ENCODE measurements at places on chromosomes 3 and 15.

GRCh38 chr3:58670506-58671135, 4.0 kb upstream of the FAM3D start:
- DNase-seq = no peak

GRCh38 chr3:148205977-148206376, 491.7 kb upstream of the AGTR1 start:
- no peak for DNase-seq

DNA sequence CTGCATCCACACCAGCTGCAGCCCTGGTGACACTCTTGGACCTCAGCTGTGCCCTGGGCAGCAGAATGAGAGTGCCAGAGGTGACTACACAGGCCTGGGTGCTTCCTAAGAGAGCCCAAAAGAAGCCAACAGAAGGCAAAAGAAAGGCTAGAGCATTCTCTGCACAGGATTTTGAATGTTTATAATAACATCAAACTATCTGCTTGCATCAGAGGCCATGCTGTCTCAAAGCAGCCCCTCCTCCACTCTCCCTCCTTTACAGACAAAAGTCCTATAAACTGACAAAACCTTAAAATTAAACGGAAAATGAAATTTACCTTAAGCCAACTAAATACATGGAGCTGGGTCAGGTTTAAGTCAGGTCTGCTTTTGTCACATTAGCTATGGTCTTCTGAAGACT, 95.6 kb downstream of the ETFA start:
- no peak for DNase-seq

- DNase-seq = no peak
Observed at GRCh38 chr15:39963786-39964185, 29.9 kb downstream of the EIF2AK4 start.

DNA sequence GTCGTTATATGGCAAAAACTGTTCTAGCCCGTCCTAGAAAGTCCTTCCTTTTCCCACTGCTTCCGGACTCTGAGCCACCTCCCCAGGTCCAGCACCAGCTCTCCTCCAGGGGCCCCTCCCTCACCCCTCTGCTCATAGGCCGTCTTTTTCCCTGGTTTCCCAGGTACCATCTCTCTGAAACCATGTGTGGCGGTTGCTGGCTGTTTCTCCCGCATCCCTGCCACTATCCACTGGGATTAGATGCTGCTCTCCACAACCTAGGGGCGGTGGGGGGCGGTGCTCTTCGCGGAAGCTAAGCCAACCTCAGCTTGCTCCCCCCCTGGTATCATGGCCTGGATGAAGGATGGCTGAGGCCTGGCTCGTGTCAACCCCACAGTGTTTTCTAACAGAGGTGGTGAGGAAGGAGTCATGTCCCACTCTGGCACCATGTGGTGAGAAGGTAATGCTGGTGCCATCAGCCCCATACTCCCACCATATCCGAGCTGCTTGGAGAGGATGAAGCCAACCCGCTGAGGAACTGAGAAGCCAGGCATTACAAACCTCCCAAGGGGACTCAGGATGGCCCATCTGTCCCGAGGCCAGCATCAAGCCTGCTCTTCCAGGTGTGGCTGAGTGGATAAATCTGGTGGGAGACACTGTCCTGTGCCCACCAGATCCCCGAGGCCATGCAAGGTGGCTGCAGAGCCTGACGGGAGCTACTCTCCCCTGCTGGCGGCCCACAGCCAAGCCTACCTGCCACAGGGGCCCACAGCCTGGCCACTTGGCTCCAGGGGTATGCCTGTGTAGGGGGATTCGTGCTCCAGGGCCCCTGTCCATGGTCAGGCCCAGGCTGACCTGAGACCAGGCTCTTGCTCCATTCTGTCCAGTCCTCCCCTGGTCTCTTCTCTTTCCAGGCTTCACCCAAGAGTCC, 27.9 kb upstream of the SLC41A3 start:
- no peak for DNase-seq

GRCh38 chr3:38637906-38638305, 11.6 kb downstream of the SCN5A start:
- DNase-seq = no peak

Measured in ELF-1 (cell line).